Urothelium cell line (cell line): ENCODE measurements at places on chromosomes 13 and 19.
A peak's percentile ranks its signal among the peaks of the same experiment; 100 is the strongest.

- peak; percentile 85 for DNase-seq
Measured at GRCh38 chr19:3154957-3155736, 19.3 kb downstream of the GNA15 start.

- DNase-seq, result no peak
Measured at GRCh38 chr13:107865318-107865575, 350.1 kb downstream of the LIG4 start.

DNA sequence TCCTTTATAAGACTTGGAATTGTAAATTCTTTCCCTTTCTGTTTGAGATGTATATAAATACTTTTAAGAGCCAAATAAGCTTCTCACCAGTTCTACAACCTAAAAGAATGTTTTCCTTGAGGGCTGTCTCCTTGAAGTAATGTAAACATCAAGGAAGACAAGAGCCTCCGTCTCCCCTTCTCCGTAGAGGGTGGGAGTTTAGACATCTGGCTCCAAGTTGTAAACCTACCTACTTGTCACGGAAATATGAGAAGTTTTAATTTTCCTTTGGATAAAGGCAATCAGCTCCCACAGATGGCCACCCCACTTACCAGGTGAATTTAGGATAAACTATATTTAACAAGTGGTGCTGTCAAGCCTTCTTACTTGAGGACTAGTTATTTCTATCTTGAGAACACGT lies 237.9 kb downstream of the NALCN start:
- DNase-seq, result no peak

GRCh38 chr13:29991343-29991742 lies 140.9 kb upstream of the UBL3 start:
- DNase-seq, result peak; percentile 67

- no peak for DNase-seq
Measured at GRCh38 chr19:18768046-18768771, 22.9 kb downstream of the COMP start.

DNA sequence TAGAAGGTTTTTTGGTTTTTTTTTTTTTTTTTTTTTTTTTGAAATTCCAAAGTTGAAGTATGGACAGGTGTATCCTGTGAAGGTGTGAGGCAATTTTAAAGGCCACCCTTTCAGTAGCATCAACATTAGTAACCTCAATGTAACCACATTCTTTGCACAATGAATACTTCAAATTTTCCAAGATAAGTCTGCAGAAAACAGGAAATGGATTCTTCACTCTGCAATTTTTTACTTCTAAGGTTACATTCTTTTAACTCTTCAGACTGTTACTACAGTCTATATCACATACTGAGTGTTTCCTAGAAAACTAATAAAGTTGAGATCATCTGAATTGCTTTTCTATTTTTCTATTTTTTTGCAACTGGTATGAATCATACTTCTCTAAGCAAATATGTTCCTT lies 569.0 kb upstream of the GPC6 start:
- peak; percentile 11 for DNase-seq
